Spleen (tissue), 13 donors: ENCODE measurements at places on chromosomes 16 and 17. TPM values are rescaled to one million over a fixed set of nuclear protein-coding genes. Genes with fewer than 3 reads are reported as not detected.

- no peak for DNase-seq
Measured at GRCh38 chr16:30846649-30847402, 47.1 kb downstream of the BCL7C start.

DNA sequence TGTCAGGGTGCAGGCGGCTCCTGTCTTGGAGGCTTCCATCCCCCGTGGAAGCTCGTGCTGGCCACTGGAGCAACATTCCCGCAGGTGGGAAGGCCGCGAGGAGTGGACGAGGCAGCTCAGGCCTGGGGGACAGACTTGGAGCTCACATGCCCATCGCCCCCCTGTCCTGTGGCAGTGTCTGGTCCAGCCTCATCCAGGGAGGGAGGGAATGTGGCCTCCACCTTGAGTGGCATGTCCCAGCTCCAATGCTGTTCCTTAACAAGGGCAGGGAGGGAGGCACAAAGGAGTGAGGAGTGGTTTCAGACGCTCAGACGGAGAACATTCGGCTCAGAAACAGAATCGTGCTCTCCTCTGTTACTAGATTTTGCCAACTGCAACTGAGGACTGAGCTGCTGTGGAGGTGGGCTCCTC, 159.4 kb upstream of the CHMP6 start:
- DNase-seq = no peak

- no peak for DNase-seq
Measured at GRCh38 chr16:66622863-66623262, 18.4 kb downstream of the CMTM3 start.

GRCh38 chr17:57972151-57972550, 15.9 kb downstream of the VEZF1 start:
- DNase-seq = no peak

- peak; percentile 42 for DNase-seq
Measured at GRCh38 chr16:67238806-67239470, 8.3 kb downstream of the FHOD1 start.

- DNase-seq = no peak
Measured at GRCh38 chr17:49434821-49435670, 20.4 kb upstream of the PHB1 start.

DNA sequence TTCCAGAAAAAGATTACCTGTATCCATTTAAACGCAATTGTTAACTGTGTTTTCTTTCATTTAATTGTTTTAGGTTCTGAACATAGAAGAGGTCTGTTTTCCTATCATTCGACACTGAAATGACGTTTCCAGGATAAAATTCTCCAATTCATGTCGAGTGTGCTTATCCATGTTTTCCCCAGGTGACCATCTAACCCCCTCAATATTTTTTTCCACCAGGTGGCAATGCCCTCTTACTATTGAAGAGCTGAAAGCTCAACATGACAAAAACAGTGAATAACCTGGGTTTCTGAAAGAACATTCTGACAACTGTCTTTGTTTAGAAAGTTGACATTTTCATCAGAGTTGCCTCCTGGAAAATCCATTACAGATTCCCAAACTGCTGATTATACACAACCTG, 948.7 kb downstream of the KCNJ2 start:
- DNase-seq = no peak

DNA sequence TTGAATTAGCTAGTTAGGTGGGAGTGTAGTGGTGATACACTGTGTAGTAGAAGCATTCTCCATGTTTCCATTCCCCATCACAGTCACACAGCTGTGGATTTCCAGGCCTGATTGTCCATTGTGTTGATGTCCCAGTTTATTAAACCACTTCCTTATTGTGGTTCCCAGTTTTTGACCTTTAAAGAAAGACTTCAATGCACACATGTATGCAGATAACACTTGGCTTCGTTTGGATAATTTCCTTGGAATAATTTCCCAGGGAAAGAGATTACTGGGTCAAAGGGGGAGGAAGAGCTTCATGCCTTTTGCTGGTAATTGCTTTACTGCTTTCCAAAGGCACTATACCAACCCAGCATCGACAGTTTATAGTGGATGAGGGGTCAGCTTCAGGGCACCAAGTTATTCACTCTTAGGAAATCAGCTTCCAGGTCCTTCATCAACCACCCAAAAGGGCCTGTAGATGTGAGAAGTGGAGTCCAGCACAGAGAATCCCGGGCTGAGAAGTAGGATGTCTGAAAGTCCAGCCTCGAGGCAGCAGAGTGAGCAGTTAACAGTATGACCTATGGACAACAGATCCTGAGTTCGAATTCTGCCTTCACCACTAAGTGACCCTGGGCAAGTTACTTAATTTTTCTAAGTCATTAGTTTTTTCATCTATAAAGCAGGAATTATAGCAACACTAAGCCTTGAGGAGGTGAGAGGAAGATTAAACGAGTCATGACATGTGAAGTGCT, 31.3 kb upstream of the TNS4 start:
- DNase-seq = peak; percentile 22

- no peak for DNase-seq
Measured at GRCh38 chr16:76577003-76577402, 299.8 kb downstream of the CNTNAP4 start.

GRCh38 chr17:69539274-69539673, 124.8 kb downstream of the MAP2K6 start:
- DNase-seq = no peak

- no peak for DNase-seq
Measured at GRCh38 chr16:1746693-1747195, 24.6 kb downstream of the NME3 start.

GRCh38 chr17:59914274-59914854, 21.4 kb downstream of the RPS6KB1 start:
- DNase-seq = no peak

DNA sequence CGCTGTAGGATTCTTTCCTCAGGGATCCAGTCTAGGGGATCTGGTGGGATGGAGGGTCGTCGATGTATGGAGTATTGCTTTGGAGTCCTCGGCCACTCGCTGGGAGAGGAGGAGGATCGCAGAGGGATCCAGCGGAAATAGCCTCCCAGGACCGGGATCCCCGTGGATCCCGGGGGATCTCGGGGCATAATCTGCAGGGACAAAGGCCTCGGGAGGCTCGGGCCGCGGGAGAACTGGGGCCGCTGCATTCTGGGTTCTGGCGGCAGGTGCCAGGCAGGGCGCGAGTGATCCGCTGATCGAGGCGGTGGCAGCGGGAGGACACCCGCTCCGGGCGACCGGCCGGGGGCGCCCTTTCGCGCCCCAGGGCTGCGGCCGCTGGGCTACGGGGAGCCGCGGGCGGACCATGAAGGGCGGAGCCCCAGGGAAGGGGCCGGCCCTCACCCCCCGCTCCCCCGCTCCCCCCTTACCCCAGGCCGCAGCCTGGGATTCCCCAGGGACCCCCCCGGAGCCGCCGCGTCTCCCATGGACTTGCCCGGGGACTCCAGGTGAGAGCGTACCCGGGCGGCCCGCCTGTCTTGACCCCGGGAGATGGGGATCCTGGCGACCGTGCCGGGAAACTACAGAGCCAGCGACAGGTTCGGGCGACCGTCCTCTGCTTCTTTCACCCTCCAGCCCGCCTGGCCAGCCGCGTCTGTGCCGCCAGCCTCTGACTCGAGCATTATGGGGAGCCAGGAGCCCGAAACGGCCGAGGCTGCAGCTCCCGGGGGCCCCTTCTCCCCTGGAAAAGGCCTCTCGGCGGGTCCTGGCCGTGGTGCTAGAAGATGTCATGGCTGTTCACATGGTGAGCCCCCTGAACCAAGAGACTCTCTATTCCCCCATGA, 604 bp downstream of the PRR14 start:
- peak; percentile 95 for DNase-seq

DNA sequence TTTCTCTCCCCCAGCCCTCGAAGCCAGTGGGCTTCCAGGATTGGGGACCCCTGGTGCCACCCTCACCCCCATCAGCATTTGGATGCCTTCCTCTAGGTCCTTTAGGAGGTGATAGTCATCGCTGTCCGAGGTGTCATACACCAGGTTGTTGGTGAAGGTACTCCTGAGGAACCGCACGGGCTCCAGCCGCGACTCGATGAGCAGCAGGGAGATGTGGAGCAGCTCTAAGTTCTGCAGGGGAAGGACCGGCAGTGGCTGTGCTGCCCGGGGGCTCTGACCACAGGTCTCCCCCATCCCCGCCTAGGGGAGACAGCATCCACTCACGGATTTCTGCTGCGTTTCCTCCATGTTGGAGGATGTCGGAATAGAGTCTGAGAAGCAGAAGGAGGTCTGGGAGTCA, 962 bp downstream of the CSHL1 start:
- DNase-seq = no peak

DNA sequence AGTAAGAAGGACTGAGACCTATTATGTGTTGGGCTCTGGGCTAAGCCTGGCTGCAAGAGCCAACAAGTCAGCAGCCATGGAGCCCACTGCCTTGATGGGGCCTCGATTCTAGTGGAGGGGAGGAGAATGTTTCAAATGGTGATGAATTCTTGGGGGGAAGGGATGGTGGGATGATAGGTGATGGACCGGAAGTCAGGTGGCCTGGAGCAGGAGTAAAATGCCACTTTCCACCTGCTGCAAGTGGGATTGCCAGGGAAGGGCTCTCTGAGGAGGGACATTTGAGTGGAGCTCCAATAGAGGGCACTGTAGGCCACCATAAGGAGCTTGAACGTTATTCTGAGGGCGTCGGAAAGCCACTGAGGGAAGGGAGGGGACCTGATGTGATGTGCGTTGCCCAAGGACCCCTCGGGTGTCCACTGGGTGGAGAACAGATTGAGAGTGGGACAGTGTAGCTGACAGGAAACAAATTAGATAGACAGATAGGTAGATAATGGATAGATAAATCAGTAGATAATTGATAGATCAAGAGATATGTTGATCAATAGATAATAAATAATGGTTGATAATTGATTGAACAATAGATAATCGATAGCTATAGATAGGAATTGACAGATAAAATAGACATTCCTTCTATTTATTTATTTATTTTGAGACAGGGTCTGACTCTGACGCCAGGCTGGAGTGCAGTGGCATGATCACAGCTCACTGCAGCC, 18.2 kb upstream of the NXPH3 start:
- peak; percentile 36 for DNase-seq

GRCh38 chr16:75745823-75746222, 19.5 kb upstream of the CPHXL start:
- no peak for DNase-seq

Gene LITAFD
- total RNA-seq = not detected

Gene UTS2R
- total RNA-seq = 3.1 TPM

Gene KRTAP4-6
- total RNA-seq = not detected

Gene SLC12A3
- 1.6 TPM for total RNA-seq
